ENCODE measurements at places on chromosomes 16 and 17. TPM values are rescaled to one million over a fixed set of nuclear protein-coding genes. Genes with fewer than 3 reads are reported as not detected.

GRCh38 chr16:79874391-79874790, 273.9 kb upstream of the MAF start:
- no peak for DNase-seq

DNA sequence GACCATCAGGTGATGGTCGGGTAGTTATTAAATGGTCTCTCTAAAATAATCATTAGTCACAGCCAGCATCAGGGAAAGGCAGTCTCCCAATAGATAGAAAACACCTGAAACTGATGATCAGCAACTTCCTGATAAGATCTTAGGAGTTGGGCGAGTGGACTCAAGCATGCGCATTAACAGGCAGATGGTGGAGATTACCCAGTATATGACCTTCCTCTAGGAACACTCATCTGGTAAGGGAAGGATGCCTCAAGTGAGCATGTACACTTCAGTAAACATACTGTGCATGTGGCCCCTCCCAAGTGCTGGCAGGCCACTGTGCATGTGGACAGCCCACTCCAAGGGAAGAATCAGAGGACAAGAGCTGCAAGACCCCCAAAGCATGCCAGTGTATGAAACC, 105.9 kb downstream of the ABCC12 start:
- no peak for DNase-seq

- DNase-seq, result no peak
Measured at GRCh38 chr16:84670063-84670462, 21.8 kb downstream of the KLHL36 start.

GRCh38 chr17:55212880-55213279, 51.9 kb upstream of the HLF start:
- DNase-seq, result no peak

GRCh38 chr16:73052576-73052975, 4.6 kb upstream of the ZFHX3 start:
- no peak for DNase-seq

GRCh38 chr16:82792693-82793092, 165.9 kb downstream of the CDH13 start:
- DNase-seq, result no peak

KRT40 gene
- not detected for total RNA-seq

MYH10 gene
- total RNA-seq, result 34.1 TPM

TEX19 gene
- total RNA-seq, result 37.8 TPM
